Activated T-helper 1 cell treated with anti-CD3 and anti-CD28 coated beads, Interleukin-2, amount 50 U/mL, for 16 hours (primary cell): ENCODE measurements at places on chromosomes 16 and 17.

DNA sequence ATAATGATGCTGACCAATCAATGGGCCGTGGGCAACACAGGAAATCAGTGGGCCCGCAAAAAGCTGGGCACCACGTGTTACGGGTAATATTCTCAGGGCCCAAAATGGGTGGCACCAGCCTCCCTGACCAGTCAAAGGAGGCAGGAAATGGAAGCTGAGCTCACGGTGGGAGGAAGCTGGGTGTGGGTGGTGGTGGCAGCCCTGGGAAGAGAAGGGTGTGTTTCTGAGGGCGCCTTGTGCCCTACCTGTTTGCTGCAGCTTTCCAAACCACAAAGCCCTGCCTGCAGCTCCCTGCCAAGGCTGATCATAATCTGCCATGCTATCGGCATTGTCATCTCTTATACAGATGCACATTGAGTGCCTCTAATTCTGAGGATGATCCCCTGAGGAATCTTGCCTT is 457.9 kb downstream of the SLC39A11 start:
- no peak for DNase-seq

- DNase-seq: no peak
These were observed 1.6 kb downstream of the MAFG start for GRCh38 chr17:81925860-81926450.

DNA sequence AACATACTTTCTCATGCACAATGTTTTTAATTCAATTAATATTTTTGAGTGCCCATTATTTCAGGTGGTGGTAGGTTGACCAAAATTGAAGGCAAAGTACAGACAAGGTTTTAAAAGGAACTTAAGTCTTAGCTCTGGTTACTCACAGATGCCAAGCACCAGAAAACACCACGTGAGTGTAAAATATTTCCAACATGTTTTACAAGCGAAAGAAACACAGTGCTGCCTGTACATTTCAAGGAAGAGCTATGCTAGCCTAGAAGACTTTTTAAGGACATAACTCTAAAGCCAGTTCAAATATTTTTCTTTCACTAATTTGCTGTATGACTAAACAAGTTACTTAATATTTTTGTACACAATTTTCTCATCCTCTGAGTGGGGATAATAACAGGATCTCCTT is 736.4 kb upstream of the GOT2 start:
- DNase-seq: no peak

GRCh38 chr16:50282010-50282538 is 15.7 kb downstream of the ADCY7 start:
- DNase-seq: peak; percentile 23

DNA sequence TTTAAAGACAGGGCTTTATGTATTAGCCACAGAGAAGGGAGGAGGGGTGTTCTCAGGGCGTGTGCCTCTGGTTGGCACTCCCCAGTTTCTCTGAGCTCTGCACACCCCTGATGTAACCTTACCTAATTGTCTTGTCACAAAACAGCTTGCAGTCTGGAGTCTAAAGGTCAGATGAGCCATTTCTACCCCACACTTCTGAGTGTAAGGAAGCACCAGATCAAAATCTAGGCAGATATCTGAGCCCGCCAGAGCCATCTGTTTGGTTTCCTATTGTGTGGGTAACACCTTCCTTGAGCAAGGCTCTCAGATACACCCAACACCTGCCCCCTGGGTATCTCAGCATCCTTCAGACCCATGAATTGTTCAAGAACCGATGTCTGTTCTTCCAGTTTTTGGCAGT is 15.5 kb downstream of the CDH1 start:
- DNase-seq: peak; percentile 14

- DNase-seq: no peak
These were observed 140.5 kb downstream of the HS3ST4 start for GRCh38 chr16:25832291-25832690.

GRCh38 chr17:76492989-76493501 is 8.2 kb downstream of the RHBDF2 start:
- no peak for DNase-seq

GRCh38 chr17:34391241-34391640 is 28.2 kb upstream of the CCL1 start:
- DNase-seq: no peak

- no peak for DNase-seq
These were observed 115.2 kb downstream of the PITPNC1 start for GRCh38 chr17:67492251-67492740.

DNA sequence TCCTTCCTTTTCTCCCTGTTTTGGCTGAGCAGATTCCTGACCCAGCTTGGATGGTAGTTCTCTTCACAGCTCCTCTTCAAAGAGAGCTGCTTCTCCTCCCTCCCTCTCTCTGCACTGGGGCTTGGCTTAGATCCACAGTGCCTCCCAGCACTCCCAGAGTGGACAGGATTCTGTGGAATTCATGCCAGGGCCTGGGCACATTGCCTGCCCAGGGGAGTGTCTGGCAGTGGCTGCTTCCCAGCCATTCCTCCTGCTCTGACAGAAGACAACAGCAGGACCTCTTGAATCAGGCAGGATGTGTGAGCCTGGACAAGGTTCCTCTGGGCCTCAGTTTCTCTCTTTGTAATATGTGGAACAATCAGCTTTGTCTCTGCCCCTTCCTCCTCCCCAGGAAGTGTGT is 4.5 kb upstream of the MMP28 start:
- no peak for DNase-seq

DNA sequence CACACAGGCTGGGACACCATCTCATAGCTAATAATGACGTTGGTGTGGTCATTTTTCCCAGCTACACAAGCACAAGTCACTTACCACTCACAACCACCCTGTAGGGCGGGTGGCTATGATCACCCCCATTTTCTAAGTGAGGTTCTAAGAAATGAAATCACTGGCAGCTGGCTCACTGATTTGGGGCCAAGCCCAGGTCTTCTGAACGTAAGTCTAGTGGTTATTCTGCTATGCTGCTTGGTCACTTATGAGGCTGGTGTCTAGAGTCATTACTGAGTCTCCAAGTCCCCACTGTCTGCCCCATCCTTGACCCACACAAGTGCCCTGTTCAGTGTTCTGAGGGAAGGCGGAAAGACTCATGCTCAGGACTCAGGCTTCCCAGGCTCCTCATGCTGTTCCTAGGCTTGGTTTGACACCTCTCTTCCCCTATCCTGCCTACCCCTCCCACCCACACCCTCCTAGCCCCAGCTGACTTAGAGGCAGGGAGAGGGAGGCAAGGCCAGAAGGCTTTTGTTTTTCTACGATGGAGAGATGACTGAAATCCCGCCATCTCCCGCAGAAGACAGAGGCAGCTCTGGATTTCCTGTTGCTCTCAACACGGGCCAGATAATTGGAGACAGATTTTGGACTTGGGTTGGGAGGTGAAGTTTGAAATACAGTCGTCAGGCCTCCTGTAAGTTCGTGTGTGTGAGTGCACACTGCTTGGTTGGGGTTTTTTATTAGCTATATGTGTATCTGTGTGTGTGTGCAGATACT is 32.2 kb downstream of the FZD2 start:
- DNase-seq: no peak

DNA sequence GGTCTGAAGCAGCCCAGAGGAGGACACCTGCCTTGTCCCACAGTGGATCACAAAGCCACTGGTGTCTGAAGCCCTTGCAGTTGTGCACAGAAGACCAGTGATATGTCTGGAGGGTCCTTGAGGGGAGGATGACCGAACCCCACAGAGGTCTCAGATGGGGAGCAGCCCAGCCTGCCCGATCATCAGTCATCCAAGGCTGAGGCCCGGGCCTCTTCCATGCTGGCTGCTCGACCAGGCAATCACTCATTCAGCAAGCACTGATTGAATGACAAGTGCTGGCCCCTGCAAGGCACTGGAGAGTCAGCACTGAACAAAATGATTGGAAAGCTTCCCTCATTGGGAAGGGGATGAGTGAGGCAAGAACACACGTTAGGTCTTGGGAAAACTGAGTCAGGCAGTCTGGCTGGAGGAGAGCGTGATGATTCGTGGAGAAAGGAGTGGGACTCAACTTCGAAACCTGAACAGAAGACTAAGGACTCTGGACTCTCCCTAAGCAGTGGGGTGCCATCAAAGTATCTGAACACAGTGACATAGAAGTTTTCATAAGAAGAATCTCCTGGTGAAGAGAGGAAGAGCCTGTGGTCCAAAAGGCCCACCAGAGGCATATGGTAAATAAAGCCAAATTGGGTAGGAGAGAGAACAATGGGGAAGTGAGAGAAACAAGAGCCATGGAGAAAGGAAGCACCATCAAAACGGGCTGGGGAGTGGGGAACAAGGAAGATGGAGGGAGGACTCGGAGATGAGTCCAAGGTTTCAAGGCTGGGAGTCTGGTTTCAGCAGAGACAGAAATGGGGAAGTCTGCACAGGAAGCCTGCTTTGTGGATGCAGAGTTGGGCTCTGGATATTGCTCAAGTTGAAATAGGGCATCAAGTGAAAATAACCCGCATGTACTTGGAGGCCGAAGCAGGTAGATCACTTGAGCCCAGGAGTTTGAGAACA is 10.2 kb downstream of the PIK3R5 start:
- DNase-seq: no peak

GRCh38 chr16:53839150-53839549 is 135.2 kb downstream of the FTO start:
- no peak for DNase-seq

GRCh38 chr17:82956726-82957468 is 117.1 kb upstream of the ZNF750 start:
- no peak for DNase-seq

DNA sequence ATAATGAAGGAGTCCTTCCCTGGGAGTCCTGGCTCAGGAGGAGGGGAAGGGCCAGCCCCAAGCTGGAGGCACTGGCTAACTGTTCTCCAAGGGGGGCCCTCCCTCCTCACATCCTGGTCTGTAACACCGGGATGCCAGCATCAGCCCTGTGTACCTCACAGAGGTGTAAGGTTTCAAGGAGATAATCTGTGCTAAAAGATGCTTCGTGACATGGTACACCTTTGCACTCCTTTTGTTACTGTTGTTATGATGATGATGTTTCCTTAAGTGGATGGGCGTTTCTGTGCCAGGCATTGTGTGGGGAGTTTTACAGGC is 236.7 kb upstream of the TNRC6C start:
- DNase-seq: no peak

GRCh38 chr17:32267690-32268205 is 2.1 kb downstream of the RHBDL3 start:
- no peak for DNase-seq

DNA sequence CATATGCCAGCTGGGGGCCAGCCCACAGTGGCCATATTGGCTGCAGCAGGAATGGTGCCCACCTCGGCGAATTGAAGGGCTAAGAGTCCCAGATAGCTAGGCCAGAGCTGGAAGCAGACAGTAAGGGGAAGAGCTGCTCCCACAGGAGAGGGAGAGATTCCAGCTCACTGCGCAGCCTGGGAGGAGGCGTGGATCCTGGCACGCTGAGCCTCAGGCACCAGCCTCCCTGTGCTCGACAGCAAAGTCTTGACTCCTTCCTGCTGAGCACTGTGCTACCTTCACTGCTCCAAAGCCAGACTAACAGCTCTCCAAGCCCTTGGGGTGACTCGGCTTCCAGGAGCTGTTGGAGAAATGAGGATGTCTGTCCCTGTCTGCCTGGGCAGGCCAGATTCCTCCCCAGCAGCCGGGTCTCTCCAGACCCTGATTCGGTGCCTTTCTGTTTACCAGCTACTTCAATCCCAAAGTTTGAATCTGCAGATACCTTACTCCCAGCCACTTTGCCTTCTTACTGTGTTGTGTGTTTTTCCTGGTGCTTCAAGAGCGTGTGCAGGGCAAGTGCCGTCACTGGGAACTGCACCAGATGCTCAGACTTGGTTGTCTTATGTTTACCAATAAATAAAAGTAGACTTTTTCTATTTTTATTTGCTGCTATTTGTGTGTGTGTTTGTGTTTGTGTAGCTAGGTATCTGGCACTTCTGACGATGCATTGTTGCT is 9.1 kb downstream of the CBX2 start:
- no peak for DNase-seq

DNA sequence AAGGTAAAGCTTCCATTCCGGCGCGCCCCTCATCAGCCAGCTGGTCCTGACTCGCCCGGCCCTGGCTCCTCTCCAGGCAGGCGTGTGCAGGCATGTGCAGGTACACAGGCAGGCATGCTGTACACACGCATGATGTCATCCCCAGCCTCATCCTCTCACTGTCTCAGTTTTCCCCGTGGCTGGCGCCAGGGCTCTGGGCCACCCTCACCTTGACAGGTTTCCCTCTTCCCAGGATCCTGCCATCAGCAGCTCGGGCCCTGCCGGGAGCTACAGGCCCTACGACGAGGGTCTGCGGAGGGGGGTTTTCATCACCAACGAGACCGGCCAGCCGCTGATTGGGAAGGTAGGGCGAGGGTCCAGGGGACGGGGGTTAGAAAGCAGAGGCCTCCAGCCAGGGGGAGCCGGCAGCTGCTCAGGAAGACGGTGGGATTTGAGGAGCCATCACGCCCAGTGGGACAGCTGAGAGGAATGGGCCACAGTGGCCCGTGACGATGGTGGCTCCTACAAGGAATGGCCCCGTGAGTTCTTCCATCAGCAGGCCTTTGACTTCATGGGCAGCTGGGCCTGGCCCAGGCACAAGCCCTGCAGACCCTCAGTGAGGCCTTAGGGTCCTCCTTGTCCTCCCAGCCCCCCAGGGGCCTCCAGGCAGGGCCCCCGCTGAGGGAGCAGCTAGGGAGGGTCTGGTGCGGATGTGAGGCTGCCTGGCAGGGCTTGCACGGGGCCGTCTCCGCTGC is 8.5 kb downstream of the GAA start:
- DNase-seq: no peak

DNA sequence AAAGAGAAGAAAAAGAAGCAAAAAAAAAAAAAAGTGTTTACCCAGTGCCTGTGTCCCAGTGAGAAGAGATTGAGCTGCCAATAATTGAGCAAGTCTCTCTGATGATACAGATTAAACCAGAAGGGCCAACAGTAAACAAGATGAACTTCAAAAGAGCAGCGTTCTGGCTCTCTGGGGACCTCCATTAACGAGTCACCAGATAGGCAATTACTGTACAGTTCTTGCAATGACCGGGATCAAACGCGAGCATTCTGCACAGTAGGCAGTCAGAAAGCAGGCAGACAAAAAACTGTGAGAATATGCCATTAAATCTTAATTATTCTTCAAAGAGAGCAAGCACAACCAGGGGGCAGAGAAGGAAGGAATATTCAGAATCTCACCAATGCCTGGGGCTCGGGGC is 626.1 kb downstream of the TMEM114 start:
- DNase-seq: no peak

DNA sequence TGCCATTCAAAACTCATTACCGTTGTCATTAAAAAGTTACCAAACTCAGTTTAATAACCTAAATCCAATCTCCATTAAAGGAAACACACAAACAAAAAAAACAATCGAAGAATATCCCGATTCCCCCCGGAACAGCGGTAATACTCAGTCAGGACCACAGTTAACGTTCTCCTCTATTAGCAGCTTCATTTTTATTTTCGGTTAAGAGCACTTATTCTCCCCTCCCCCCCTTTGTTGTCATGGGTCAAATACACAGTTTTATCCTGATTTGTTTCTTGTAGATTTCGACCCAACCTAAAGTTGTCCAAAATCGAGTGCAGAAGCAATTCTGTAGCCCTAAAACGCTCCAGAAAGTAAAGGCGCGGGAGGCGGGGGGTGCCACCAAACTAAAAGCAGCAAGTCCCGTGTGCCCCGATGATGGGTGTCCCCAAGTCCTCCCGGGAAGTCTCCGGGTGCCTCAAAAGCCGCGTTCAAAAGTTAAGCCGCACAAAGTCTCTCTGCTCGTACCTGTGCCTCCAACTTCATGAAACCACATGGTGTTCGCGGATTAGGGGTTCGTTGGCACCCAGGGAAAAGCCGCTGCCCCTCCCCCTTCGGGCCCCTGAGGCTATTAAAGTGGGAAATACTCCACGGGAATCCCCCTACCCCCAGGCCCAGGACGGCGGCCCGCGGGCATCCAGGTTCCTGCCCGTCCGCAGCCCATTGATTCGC is 996 bp downstream of the SUMO2 start:
- DNase-seq: peak; percentile 24
